Left lung (tissue), 14 donors: ENCODE measurements at places on chromosomes 2 and 18. TPM values are rescaled to one million over a fixed set of nuclear protein-coding genes. Genes with fewer than 3 reads are reported as not detected.
A peak's percentile ranks its signal among the peaks of the same experiment; 100 is the strongest.

DNA sequence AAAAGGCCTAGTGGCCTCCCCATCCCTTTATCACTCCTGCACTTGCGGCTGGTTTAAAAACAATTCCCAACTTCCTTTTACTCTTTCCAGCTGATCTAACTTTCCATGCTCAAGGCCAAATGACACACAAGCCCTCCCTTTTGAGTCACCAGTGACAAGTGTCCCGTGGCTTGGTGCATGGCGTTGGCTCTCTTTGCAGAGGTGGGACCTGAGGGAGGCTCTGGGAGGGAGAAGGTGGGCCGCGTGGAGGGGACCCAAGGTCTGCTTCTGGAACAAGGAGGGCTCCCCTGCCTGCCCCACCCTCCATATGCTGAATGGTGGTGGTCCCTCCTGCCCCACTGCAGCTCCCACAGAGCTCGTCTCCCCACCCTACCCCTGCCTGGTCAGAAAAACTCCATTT, 30.8 kb upstream of the HPCAL1 start:
- no peak for DNase-seq
- H3K4me3 ChIP-seq: no peak overlapping the region
- no peaks in the 10 kb centered on the region for H3K4me1 ChIP-seq
- no peaks in the 10 kb centered on the region for H3K36me3 ChIP-seq
- H3K27ac ChIP-seq: no peak overlapping the region

- DNase-seq: no peak
- no peak overlapping the region for H3K27ac ChIP-seq
- H3K36me3 ChIP-seq: no peaks in the 10 kb centered on the region
- no peak overlapping the region for H3K4me3 ChIP-seq
- H3K27me3 ChIP-seq: no peaks in the 10 kb centered on the region
Observed at GRCh38 chr18:46771141-46771540, 14.3 kb upstream of the ST8SIA5 start.

GRCh38 chr18:26960911-26961310, 95.4 kb upstream of the AQP4 start:
- H3K4me3 ChIP-seq: no peak overlapping the region
- no peaks in the 10 kb centered on the region for H3K36me3 ChIP-seq
- no peak overlapping the region for H3K27ac ChIP-seq
- no peaks in the 10 kb centered on the region for H3K27me3 ChIP-seq

GRCh38 chr18:9914334-9914583, 443 bp downstream of the VAPA start:
- DNase-seq: no peak
- H3K36me3 ChIP-seq: no peaks in the 10 kb centered on the region
- no peaks in the 10 kb centered on the region for H3K27me3 ChIP-seq
- H3K27ac ChIP-seq: peak overlapping the region; percentile 99
- H3K4me1 ChIP-seq: peaks cover 16% of the 10 kb centered on the region

- no peaks in the 10 kb centered on the region for H3K27me3 ChIP-seq
- H3K36me3 ChIP-seq: no peaks in the 10 kb centered on the region
- H3K27ac ChIP-seq: no peak overlapping the region
- H3K4me1 ChIP-seq: peaks cover 63% of the 10 kb centered on the region
- H3K4me3 ChIP-seq: no peak overlapping the region
- no peak for DNase-seq
Observed at GRCh38 chr2:160292225-160292624, 92.2 kb upstream of the ITGB6 start.

DNA sequence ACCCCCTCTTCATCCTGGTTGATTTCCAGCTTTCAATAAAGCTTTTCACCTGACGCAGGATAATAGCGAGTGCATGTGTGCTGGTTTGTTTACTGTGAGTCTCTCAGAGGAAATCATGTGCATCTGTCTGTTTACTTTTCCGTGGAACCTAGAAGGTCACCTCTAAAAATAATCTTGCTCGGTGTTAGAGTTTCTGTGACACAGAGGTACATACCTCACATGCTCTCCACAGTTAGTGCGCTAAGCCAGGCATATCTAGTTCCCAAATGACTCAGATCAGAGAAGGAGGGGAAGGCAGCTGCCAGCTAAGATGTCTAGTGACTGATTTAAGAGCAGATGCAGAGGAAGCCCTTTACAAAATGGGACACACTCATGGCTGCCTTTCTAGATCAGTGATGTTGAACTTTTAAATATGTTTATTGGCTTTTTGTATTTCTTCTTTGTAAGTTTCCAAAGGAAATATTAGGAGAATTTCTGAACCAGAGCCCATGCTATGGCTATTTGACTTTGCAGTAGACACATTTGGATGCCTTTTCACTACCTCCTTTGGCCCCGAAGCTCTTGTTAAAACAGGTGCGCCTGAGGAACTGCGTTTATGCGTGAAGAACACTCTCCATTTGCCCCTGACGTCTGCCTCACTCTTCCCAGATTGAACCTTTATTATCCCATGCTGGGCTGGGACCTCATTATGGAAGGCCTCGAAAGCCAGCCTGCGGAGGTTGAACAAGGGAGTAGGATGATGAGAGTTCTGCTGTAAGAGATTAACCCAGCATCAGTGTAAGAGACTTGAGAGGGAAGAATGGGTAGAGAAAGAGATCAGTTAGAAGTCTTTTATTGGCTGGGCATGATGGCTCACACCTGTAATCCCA, 145.6 kb downstream of the FAM161A start:
- H3K4me3 ChIP-seq: no peak overlapping the region
- no peaks in the 10 kb centered on the region for H3K36me3 ChIP-seq
- no peaks in the 10 kb centered on the region for H3K27me3 ChIP-seq
- no peaks in the 10 kb centered on the region for H3K4me1 ChIP-seq
- no peak overlapping the region for H3K27ac ChIP-seq
- no peak for DNase-seq

DNA sequence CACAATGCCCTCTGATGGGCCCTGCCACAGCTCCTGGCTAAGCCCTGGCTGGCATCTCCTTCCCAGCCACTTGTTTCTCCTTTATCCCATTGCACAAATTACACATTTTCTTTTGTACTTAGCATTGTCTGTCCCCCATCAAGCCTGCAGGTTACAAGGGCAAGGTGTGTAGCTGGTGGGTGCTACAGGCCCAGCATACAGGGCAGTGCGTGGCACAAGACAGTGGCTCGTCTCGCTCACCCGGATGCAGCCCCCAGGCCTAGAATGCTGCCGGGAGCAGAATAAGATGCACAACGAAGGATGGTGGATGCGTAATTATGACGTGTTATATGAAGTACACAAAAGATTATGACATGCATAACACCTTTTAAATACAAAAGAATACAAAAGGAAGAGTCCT, 87.6 kb downstream of the EIPR1 start:
- H3K27ac ChIP-seq: no peak overlapping the region
- H3K4me3 ChIP-seq: no peak overlapping the region
- no peaks in the 10 kb centered on the region for H3K36me3 ChIP-seq
- no peaks in the 10 kb centered on the region for H3K4me1 ChIP-seq
- H3K27me3 ChIP-seq: no peaks in the 10 kb centered on the region
- no peak for DNase-seq

DNA sequence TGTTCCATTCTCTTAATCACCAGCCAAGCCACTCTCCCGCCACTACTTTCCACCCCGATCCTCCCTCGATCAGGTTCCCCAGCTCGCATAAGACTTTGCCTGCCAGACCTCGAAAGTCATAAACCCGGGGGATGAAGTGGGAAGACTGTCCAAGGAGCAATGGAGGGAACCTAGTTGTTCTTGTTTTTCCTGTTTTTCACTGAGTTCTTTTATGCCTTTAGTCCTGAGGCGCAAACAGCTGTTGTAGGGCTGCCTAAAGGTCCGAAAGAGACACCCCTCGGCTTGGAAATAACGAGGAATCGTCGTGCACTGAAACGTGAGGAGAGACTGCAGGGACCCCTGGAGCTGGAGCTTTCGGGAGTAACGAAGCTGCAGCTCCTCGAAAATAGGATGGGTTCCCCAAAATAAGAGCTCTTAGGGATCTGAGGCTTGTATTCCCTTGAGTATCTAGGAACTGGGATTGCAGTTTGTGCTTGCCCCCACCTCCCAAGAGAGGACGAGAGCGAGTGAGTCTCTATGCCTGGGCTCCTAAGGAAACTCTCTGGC, 1.7 kb upstream of the HOXD12 start:
- H3K4me1 ChIP-seq: peaks cover 3% of the 10 kb centered on the region
- H3K27ac ChIP-seq: no peak overlapping the region
- no peak overlapping the region for H3K4me3 ChIP-seq
- peaks cover 99% of the 10 kb centered on the region for H3K27me3 ChIP-seq
- no peaks in the 10 kb centered on the region for H3K36me3 ChIP-seq

DNA sequence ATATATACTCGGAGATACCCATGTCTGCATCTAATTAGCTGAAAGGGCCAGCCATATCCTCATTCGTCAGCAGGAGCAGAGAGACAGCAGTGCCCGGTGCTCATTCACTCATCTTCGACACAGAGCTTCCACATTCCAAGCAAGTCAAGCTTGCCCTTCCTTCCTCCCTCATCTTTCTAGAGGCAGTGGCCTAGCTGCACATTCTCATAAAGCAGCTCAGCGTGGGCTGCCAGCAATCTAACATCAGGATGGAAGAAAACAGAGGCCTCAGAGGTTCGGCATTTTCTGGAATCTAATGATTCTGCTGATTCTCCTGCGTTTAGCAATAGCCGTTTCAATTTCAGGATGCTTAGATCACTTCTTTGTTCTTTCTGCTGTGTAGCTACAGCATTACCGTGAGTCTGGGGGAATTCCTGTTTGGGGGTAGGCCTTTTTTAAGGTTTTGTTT, 68.8 kb downstream of the CLHC1 start:
- H3K4me3 ChIP-seq: no peak overlapping the region
- peaks cover 82% of the 10 kb centered on the region for H3K4me1 ChIP-seq
- peak overlapping the region; percentile 76 for H3K27ac ChIP-seq
- DNase-seq: no peak
- H3K27me3 ChIP-seq: no peaks in the 10 kb centered on the region
- no peaks in the 10 kb centered on the region for H3K36me3 ChIP-seq

- no peaks in the 10 kb centered on the region for H3K4me1 ChIP-seq
- no peaks in the 10 kb centered on the region for H3K36me3 ChIP-seq
- H3K27me3 ChIP-seq: no peaks in the 10 kb centered on the region
Observed at GRCh38 chr2:1486670-1487069, 73.4 kb downstream of the TPO start.

- no peaks in the 10 kb centered on the region for H3K4me1 ChIP-seq
- DNase-seq: no peak
- H3K36me3 ChIP-seq: no peaks in the 10 kb centered on the region
Observed at GRCh38 chr2:217055624-217056023, 195.8 kb upstream of the TNP1 start.

DNA sequence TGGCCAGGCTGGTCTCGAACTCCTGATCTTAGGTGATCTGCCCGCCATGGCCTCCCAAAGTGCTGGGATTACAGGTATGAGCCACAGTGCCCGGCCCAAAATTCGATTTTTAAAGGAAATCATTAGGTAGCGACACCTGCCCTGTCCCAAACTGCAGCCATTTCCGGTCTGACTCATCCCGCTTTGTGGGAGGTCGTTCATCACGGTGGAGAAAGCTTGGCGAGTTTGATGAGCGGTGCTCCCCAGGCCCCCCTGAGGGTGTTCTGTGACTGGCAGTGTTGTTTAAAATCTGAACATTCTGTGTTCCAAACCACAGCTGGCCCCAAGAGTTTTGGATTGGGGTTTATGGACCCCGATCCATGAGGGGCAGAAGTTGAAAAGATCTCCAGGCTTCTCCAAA, 53.0 kb upstream of the GLI2 start:
- H3K36me3 ChIP-seq: no peaks in the 10 kb centered on the region
- no peak overlapping the region for H3K4me3 ChIP-seq
- no peaks in the 10 kb centered on the region for H3K27me3 ChIP-seq

DNA sequence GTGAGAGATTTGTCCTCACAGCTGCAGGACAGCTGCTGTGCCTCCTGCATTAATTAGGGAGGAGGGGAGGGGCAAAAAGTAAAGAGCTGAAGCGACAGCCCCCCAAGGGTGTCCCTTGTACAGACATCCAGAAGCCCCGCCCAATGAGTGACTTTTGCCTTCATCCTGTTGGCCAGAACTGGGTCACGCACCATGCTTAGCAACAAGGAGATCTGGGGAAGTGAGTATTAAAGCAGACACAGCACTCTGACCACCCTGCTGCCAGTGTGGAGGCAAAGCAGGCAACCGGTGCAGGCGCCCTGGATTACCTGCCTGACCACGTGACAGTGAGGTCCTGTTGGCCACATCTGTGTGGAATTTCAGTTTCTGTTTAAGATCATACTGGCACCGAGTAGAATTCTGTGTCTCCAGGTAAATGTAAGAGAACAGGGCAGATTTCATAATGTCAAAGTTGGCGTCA, 21.5 kb upstream of the BIN1 start:
- no peaks in the 10 kb centered on the region for H3K4me1 ChIP-seq
- H3K36me3 ChIP-seq: no peaks in the 10 kb centered on the region
- DNase-seq: no peak

Gene REG1B
- not detected for total RNA-seq

Gene MERTK
- total RNA-seq: 21.5 TPM

Gene CREG2
- not detected for total RNA-seq

Gene RFTN2
- 10.2 TPM for total RNA-seq

Gene AQP12B
- total RNA-seq: not detected

Gene RUFY4
- total RNA-seq: 0.42 TPM
